ENCODE measurements at places on chromosomes 12 and 14.

DNA sequence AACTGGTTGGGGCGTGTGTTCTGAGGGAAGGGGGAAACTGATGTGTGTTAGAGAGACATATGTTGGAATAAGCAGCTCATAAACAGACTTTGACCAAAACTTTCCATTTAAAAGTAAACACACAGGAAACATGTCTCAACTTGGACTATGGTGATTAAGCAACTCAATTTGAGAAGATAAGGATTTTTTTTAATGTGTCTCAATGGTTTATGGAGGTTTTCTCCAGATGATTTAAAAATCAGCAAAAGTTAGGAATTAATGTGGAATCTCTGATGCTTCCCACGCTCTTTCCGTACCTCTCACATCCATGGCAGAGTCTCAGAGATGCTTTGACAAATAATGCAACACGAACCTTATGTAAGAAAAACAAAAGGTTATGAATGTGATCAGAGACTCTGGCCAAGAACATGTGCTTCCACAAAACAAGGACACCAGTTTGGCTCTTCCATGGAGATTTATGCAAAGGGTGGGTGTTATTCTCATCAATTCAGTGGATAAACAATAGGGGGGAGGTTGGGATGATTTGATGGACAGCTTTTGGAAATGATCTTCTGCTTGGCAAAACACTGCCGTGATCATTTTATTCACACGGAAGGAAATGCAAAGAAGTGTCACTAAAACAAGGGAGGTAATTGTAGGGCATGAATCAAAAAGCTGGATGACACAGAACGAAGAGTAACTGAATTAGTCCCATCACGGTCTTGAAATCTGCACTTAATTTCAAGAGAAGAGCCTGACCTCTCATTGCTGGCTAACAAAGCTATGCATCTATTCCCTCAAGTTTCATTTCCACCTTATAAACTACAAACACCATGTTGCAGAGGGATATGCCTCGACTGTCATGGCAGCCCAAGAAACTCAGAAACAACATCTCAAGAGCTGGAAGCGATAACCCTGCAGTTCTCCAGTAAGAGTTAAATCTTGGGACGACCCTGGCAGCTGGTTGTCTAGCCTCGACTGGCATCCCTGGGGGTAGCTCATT, 76.5 kb downstream of the FOXN3 start:
- DNase-seq = no peak

DNA sequence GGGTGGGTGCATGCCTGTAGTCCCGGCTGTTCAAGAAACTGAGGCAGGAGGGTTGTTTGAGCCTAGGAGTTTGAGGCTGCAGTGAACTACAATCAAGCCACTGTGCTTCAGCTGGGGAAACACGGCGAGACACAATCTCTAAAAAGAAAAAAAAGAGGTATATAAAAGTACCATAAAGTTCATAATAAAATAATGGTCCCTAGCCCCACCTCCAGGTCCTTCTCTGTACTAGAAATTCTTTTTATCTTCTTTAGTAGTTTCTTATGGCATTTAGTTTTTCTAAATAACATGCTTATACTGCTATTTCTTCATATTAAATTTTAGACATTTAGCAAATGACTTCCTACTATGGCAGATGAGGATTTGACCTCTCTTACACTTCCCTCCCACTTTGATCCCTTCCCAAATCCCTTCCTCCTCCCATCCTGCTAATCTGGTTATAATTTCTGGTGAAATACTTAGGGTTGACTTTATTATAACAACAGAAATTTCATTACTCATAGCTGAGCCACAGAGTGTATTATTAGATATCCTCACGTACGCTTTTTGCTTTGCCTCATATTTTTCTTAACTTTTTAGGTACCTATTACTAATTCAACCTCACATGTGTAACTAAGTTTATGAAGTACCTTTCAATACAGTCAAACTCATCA, 94.7 kb downstream of the SLC41A2 start:
- no peak for DNase-seq

DNA sequence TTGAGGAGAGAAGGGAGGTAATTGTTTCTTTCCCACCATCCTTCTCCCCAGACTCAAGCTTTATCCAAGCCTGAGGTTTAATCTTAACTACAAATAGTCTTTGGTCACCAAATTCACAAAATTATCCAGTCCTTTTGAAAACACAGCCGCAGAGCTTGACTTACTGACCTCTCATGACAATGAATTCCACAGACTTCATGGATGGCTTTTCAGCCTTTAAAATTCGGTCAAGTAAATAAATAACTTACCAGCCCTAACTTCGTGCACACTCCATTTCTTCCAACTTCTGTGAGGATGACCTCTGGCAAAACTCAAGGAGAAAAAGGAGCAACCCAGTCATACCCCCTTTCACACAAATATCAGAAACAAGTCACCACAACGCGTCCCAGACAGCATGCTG, 137.0 kb upstream of the CDKN3 start:
- DNase-seq = no peak

- DNase-seq = no peak
These were observed 108.2 kb downstream of the STXBP6 start for GRCh38 chr14:24941719-24942118.

- no peak for DNase-seq
These were observed 96.1 kb downstream of the CCDC91 start for GRCh38 chr12:28286352-28286751.

- no peak for DNase-seq
These were observed 40.8 kb upstream of the PNMA1 start for GRCh38 chr14:73754911-73755360.

DNA sequence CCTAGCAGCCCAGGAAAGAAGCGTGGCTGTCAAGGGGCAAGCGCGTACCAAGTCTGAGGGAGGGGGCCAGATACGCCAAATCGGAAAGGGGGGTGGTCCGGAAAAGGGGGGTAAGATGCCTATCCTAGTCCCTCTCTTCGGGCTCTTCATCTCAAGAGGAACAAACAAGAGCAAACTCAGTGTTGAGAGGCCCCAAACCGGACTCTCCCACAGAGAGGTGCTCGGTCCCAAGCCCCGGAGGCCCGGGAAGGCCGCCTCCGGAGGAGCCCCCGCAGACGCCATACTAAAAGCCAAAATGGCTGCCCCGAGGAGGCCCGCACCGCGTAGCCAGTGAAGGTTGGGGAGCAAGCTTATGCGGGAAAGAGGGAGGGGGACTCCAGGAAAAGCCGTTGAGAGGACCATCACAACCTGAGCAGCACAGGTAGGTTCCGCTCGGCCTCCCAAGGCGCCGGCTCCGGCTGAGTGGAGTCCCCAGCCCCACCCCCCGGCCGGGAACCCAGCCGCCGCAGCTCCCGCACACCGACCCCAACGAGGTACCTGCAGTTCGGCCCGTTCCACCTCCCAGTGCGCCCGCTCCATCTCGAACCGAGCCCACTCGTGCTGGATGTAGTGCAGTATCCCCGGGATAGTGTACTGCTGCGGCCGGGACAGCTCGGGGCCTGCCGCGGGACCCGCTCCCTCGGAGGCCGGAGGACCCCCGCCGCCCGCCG, at the start of gene AP4S1:
Gene AP4S1, plus strand, starts transcription at position 283 of the 710 bp plus-strand sequence. CDS start 40,548 bp downstream, outside the sequence.
- DNase-seq = peak; percentile 39

DNA sequence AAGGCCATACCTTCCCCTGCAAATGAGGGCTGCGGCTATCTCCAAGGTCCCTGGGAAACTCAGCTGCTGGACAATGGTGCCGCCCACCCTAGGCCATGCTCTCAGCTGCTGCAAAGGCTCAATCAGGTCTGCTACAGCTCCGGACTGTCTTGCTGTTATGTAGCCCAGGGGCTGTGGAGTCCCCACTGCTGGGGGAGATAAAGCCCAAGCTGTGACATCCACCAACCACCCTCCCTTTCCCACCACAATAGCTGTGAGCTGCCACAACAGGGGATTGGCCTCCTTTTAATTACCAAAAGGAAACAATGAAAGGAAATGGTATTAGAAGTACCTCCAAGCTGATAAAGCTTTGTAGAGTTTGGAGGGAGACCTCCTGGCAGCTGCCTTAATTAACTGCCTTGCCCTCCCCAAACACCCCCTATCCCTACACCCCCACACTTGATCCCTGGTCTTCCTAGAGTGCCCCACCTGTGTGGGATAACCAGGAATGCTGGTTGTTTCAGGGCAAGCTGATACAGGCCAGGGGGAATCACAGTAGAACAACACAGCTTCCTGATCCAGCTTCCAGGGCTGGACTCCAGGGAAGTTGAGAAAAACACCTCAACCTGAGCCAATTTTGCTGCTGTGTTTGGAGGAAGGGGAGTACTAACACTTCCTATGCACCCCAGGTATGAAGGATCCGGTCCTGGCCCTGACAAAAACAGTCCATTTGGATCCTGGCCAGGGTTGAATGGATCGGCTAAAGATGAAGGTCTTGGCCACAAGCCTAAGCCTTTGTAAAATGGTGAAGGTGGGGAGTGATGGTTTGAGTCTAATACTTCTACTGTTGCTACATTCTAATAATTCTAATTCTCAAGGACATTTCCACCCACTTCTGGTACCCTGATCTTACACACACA, at the start of gene VWF:
Gene VWF, minus strand, starts transcription at position 260 of the 899 bp plus-strand sequence. CDS start 1,474 bp downstream, outside the sequence.
- no peak for DNase-seq

DNA sequence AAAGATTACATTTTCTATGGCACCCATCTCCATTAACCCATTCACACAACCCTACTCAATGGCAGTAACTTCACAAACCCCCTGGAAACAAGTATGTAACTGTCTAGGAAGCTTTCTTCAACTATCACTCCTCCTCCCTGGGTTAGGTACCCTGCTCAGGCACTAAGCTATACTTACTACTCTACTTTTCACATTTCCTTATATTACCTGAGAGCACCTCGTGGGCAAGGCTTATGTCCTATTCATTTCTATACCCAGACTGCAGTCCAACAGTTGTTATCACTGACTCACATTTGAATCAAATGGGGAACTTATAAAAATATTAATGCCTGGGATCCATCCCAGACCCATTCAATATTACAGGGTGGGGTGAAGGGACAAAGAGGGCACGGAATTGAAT, 4.6 kb downstream of the PAWR start:
- no peak for DNase-seq

GRCh38 chr12:25713264-25713663, 160.2 kb upstream of the LMNTD1 start:
- DNase-seq = no peak

DNA sequence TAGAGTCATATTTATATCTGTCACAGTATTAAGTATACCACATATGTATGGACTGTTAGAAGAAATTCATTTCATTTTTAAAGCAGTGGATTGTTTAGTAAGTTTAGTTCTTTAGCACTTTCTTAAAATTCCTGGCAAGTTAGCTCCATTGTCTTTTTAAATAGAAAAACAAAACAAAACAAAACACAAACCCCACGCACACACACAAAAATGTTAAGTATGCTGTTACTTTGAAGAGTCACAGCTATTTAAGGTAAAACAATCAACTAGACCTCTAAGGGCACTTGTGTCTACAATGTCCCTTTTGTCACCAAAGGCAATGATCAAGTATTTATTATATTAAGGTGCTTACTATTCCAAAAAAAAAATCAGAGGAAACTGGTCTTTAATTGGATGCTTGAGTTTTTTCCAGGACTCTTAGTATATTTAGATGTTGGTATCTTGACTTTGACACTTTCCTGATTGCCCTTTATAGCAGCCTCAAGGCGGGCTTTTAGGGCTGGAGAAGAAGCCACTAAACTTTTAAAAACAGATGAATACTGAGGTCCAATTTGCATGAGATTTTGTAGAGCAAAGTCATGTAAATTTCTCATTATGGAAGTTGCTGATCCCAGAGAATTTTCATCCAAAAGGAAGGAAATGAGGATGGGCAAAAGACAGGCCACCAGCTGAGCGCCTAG, 85.5 kb upstream of the HECTD1 start:
- DNase-seq = no peak

DNA sequence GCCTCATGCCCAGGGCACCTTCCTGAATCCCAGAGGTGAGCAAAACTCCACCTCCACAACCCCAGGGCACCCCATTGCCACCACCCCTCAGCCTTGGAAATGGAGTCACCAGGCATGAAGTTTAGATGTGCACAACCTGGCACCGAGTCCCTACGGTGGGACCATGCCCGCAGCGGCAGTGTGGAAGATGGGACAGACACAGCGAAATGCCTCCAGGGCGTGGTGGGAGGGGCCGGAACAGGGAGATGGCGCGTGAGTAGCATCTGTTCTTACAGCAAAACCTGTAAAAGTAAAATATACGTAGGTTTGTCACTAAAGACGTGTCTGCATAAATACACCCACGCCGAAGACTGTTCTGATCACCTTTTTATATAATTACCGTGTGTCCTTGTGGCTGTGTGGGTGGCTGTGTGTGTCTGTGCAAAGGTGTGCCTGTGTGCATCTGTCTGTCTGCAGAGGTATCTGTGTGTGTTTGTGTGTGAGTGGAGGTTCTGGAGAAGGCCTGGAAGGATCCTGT, 17.4 kb upstream of the DEGS2 start:
- DNase-seq = no peak

DNA sequence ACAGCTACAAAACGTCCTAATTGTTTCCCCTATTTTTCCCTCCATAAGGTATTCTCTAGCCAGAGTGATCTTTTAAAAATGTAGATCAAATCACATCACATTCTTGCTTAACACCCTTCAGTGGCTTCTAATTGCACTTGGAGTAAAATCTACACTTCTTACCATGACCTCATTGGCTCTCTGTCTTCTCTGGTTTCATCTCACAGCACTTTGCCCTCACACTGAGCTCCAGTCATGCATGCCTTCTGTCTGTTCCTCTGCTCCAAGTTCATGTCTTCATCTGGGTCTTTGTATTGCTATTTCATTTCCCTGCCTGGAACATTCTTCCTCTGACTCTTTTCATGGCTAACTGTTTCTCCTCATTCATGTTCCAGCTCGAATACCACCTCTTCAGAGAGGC, 220.4 kb upstream of the GARIN6 start:
- no peak for DNase-seq

GRCh38 chr14:95255487-95255886, 64.2 kb downstream of the CLMN start:
- DNase-seq = peak; percentile 88

GRCh38 chr14:51308866-51309265, 68.8 kb downstream of the TMX1 start:
- DNase-seq = no peak

DNA sequence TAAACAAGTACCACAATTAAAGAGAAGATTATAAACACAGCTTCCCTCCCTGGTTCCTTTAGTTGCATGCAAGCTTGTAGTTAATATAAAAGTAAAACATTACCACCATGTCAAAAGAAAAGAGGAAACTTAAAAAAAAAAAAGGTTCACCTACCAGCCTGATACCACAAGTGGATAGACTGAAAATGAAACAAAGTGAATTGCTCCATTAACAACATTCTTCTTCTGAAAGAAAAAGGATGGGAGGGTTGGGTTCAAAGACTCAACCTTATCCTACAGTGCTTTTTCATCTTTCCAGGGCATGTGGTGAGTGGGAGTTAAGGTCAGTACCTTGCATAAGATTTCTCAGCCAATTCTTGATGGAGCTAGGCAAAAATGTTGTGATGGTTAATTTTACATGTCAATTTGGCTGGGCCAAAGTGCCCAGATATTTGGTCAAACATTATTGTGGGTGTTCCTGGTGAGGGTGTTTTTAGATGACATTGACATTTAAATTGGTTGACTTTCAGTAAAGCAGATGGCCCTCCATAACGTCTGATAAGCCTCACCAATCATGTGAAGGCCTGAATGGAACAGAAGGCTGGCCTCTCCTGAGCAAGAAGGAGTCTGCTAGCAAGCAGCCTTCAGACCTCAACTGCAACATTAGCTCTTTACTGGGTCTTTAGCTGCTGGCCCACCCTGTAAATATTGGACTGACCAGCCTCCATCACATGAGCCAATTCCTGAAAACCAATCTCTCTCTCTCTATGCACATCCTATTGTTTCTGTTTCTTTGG, 28.8 kb downstream of the VCPKMT start:
- DNase-seq = no peak
